T-helper 22 cell (primary cell): ENCODE measurements at places on chromosomes 6 and 20.
A peak's percentile ranks its signal among the peaks of the same experiment; 100 is the strongest.

DNA sequence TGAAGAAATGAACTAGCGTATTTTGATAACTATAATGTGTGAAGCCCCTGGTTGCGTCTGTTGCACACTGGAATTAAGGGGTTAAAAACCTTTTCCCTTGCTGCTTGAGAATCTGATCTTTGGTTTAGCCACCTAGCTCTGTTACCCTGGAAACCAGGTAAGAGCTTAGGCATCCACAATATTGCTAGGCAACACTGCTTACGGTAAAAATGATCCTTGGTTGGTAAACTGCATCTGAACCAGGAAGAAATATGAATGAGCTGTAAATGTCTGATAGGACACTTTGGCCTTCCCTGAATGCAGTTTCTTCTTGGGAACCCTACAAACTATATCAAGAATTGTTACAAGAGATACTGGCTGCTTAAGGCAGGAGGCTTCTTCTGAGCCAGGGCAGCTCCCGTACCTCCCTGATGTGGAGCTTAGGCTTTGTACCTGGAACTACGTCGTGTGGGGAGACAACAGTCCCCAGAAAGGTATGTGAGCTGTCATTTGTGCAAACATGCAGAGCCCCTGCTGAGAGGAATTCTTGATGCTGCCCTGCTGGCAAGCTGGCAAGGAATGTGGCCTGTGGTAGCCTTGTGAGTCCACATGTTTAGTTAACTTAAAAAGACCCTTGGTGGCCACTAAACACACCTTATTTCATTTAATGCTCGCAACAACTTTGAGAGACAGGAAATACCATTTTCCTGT, 18.4 kb downstream of the UBE3D start:
- DNase-seq = no peak

DNA sequence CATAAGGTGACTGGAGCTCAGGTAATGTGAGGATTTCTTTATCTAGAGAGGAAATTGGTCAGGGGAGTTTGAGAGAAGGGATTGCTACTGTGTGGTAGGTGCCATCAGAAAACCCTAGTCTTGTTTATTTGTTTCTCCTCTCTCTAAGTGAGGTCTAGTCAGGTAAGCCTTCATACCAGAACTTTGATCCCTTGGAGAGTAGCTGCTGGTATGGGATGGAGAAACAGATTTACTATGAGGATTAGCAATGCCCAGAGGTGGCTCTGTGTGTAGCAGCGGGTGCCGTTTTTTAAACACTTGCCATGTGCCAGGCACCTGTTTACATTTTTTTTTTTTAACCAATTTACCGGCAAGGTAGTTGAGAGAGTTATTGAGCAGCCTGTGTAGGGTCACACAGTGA, 19.5 kb downstream of the CMTR1 start:
- DNase-seq = no peak

GRCh38 chr6:12163149-12163548, 127.0 kb upstream of the EDN1 start:
- peak; percentile 27 for DNase-seq

GRCh38 chr6:7134999-7135745, 27.4 kb downstream of the RREB1 start:
- no peak for DNase-seq

DNA sequence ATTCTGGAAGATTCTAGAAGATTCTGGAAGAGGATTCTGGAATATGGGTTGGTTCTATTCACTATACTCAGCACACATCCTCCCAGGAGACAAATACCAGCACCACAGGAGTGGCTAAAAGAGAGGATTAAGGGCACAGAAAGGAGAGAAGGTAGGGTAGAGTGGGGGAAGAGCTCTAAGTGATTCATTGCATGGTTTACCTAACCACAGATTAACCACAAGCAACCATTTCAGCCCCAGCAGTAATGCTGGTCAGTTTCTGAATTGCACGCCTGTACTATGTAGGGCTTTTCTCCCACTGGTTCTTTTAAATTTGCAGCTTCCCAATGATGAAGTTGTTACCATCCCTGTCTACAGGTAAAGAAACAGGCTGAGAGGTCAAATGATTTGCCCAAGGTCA, 192.7 kb upstream of the PMEPA1 start:
- DNase-seq = no peak

DNA sequence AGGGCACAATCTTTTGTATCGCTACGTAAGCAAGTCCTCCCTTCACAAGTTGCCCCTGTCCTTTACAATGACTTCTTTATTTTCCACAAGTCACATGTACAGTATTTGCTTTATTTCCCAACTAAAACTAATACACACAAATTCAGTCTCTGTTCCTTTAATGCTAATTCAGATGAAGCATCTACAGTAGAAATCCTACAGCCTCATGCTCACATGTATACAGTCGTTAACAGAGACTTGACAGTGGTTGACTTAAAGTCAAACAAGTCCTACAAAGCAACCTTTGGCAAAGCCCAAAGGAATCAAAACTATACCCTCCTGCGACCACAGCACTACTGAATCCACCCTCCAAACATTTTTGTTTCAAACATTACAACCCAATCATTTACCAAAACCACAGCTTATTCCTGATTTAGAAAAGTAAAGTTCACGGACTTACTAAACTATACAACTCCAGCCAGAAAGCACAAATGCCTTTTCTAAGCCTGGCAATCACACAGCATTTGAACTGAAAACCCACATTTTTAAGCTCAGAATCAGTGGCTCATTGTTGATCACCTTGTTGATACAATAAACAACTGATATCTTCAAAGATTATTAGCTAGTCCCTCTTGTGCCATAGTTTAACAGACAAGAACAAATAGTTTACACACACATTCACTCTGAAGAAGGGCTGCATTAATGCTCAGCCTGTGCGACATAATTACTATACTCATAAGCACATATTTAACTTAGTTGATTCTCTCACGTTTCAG, 70.9 kb upstream of the NHSL1 start:
- no peak for DNase-seq

DNA sequence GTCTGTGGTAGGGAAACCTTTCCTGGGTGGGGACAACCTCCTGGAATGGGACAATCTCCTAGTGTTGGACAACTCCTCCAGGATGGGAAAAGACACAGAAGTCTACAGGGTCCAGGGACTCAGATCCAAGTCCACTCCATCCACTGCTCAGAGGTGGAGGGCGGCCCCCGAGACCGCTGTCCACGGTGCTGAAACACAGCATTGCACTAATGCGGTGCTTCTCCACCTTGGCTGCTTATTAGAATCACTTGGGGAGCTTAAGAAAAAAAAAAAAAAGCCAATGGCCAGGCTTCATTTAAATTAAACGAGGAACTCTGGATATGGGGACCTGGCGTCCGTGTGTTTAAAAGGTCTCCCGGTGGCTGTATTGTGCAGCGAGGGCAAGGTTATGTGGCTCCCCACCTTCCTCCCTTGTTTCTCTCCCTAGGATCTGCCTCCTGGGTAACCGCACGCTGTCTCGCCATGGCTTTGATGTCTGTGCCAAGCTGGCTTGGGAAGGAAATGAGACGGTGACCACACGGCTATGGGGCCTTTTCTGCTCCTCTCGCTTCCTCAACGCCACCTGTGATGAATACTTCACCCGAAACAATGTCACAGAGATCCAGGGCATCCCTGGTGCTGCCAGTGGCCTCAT, 12.0 kb downstream of the SLC12A5 start:
- DNase-seq = no peak

- DNase-seq = no peak
Observed at GRCh38 chr20:61295682-61296628, 43.9 kb downstream of the CDH4 start.

DNA sequence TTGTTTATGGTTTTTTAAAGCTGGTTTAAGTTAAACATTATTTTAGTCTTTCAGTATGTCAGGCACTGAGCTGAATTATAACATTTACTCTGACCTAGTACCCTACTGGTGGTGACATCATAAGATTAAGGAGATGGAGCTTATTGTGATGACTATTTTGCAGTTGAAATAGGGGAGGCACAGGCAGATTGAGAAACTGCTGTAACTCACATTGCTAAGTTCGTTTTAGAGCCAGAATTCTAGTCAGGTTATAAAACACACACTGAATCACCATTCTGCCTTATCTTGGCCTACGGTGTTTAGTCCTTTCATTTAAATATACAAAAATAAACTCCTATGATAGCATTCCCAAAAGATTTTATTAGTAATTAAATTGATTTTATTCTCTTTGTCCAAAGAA, 584.1 kb downstream of the TFAP2A start:
- DNase-seq = no peak

DNA sequence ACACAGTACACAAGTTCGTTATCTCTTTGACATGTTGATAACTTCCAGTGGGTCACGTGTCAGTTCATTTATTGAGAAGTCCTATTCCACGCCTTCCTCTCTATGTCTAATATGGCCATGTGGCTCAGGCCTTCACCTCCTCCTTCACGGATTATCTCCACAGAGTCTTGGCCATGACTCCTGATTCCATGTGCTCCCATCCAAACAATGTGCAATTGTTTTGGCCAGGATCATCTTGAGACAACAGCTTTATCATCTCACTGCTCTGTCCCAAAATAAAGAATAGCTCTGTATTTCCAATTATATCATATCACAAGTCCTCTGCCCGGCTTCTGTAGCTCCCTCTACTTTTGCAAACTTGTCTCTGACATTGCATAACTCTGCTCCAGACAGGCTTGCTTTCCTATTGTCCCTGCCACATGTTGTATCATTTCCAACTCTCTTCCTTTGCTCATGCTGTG, 11.1 kb upstream of the TXNDC5 start:
- DNase-seq = no peak

DNA sequence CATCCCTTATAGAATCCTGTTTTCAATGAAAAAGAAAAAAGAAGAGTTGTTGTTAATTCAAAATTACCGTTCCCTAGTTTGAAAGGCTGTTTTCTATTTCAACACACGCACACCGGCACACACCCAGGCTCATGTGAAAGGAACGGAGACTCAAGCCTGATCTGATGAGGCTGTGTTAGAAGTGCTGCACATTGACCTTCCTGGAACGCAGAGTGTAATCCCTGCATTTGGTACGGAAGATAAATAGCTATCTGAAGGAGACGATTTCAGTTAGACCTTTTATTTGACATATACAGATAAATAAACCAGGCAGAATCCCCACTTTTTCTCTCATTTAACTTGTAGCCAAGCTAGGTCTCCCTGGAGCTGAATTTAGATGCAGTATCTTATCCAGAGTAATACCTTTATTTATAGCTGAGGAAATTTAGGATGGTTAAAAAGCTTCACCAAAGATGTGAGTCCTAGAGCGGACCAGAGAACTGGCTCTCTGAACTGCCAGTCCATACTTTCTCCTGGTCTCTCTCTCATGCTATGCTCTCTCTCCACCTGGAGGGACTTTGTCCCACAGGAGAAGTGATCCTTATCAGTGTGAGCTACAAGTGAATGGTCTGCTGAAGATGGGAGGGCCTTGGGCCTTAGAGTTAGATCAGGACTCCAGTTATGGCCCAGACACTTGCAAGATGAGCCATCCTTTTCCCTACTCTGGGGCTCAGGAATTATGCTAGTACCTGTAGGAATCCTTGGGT, 30.6 kb downstream of the MAP3K4 start:
- DNase-seq = no peak

DNA sequence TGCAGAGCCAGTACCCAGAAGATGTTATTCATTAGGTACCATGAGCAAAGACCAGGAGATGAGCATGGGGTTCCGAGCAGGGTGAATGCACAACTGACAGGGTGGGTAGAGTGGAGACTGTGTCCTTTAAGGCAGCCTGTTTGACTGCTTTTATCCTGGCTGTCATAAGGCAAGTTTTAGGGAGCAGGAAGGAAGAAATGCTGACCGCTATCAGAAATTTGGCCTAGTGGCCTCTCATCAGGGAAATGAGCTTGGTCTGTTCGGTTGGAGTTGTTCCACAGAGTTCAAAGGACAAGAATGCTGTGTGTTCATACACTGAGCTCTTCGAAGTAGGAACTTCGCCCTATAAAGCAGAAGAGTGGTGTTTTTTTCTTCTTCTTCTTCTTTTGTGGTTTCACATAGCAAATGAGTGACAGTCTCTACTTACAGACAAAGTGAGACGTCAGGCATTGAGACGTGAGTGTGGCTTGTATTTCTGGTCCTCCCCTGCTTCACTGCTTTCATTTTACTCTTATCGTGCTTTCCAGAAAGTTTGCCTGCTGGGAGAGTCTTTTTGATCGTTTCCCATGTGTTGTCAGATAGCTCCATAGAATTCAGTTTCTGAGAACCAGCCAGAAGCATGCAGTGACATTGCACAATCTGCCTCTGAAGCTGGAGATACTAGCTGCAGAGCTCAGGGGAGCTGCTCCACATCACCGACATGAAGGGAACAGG, at the start of gene CASS4:
Gene CASS4, plus strand, starts transcription at position 502 of the 714 bp plus-strand sequence. Its CDS starts 199 bp downstream, at position 701.
- DNase-seq = no peak

DNA sequence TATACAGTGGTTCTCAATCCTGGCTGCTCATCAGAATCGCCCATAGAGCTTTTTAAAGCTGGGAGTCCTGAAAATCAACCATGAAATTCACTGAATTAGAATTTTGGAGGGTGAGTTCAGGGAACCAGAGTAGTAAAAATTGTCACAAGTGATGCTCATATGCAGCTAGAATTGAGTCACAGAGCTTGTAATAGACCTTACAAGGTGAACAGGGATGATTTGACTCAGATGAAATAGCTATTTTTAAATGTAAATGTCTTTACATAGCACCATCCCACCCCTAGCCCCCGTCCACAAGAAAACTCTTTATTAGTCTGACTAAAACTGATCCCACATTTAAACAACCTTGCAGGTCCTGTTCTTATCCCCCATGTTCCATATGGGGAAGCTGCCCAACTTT, 531.7 kb downstream of the LMBRD1 start:
- no peak for DNase-seq

GRCh38 chr6:33095681-33096080, 19.9 kb downstream of the HLA-DPB1 start:
- DNase-seq = no peak

DNA sequence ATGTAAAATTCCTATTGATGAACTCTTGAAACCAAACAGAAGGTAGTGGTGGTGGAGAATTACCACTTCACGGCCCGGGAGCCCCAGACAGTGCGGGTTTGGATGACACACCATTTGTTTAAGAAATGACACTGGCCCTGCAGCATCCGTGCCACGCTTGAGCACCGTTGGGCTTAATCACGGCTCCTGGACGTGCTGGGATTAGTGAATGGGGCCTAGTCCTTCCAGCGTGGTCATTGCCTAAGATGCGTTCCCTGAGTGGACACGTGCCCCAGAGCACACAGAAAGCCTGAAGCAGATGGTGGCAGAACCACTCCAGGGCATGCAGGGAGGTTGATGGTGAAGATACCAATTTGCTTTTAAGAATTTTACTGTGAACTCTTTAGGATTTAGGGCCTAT, 14.5 kb downstream of the STX16 start:
- no peak for DNase-seq

DNA sequence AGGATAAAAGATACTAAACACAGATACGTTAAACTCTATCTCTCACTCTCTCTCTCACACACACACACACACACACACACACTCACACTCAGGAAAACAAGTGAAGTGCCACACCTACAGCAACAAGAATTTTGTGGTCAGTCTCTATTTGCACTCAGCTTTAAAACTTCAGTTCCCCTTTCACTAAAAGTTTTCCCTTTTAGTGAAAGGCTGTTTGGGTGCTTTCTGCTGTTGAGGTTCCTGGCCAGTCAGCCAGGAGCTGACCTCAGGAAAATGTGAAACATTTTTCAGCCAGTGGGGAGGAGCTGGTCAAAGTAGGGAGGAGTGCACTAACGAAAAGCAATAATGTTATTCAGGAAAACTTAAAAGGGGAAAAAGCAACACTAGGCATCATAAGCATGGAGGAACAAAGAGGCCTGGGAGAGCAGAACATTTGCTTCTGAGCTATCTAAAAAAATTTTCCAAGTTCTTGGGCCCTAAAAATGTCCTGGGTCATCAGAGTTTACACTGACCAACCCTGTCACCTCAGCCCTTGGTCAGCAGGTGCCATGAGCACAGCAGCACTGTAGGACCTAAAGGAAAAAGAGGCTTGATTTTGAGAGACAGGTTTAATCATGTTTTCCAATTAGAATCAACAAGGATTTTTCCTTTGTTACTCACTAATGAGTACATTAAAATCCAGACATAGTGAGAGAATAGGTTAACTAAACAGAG, 30.7 kb upstream of the NT5E start:
- no peak for DNase-seq
